Suppressor macrophage treated with lipopolysaccharide for 1 hour (primary cell): ENCODE measurements at places on chromosomes 5 and 9.

GRCh38 chr9:112892981-112893380 is 2.3 kb upstream of the SLC46A2 start:
- peak; percentile 39 for DNase-seq

- DNase-seq: no peak
Observed at GRCh38 chr5:77379558-77380061, 112.5 kb downstream of the WDR41 start.

GRCh38 chr5:126693806-126694205 is 83.1 kb upstream of the LMNB1 start:
- no peak for DNase-seq

GRCh38 chr9:134932171-134932570 is 14.5 kb upstream of the FCN1 start:
- DNase-seq: no peak

- DNase-seq: no peak
Observed at GRCh38 chr5:132421462-132421861, 52.0 kb downstream of the SLC22A5 start.
